Kidney capillary endothelial cell (primary cell): ENCODE measurements at places on chromosomes 4 and X.

DNA sequence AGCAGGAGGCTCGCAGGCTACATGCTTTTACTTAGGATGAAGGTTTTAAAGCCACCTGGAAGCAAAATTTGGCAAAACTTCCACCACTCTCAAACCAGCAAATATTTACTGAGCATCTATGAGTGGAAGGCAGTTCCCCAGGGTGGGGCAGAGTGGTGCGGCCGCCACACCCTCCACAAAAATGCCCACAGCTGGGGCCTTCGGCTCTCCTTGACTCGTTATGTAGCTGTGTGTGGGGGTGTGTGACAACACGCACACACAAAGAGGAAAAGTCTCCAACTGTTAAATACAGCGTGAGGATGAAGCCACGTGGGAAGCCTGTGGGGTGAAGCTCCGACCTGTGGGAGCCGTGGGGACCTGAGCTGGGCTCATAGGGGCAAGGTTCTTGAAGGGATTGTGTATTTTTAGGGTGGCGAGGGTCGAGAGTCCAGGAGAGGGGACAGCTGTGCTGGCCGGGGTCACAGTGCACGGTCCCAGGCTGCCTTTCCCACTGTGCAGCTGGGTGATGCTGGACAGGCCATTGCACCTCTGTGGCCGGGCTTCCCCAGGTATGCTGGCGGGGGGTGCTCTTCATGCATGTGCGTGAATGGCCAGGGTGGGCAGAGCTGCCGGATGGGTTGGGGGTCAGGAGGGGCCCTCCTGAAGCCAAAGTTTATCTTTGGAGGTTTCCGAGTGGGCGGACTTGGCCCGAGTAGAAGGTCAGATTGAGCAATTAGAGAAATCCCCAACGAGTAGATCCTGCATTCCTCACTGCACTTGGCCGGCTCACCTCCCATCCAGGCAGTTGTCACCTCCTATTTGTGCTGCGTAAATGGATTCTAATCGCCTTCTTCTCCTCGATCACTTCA, 25.4 kb downstream of the SORCS2 start:
- DNase-seq, result no peak

DNA sequence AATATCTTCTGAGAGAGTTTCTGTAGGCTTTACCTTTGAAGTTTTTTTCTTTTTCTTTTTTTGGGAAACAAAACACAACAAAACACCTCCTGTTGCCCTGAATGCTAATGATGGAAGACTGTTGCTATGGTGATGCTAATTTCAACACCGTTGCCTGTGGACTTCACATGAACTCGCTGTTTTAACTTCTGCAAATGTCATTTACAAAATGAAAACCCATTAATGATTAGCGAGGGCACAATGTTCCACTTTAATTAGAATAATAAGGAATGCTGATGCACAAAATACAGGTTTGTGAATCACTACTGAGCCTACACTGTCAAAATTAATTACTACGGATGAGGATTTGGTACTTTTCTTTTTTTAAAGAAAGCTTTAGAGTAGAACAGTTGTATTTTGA, 227.1 kb upstream of the FTHL17 start:
- no peak for DNase-seq

DNA sequence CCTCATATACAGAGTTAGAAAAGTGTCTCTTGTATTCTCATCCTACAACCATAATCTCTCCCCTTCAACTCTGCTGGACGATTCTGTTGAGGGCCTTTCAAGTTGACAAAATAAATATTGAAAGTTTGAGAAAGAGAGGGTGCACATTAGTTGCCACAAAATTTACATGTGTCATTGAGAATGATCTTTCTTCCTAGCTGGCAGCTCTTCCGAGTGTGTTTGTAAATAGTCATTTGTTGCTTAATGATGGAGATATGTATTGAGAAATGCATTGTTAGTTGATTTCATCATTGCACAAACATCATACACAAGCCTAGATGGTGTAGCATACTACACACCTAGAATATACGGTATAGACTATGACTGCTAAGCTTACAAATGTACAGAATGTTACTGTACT, 632.8 kb upstream of the AMOT start:
- no peak for DNase-seq

DNA sequence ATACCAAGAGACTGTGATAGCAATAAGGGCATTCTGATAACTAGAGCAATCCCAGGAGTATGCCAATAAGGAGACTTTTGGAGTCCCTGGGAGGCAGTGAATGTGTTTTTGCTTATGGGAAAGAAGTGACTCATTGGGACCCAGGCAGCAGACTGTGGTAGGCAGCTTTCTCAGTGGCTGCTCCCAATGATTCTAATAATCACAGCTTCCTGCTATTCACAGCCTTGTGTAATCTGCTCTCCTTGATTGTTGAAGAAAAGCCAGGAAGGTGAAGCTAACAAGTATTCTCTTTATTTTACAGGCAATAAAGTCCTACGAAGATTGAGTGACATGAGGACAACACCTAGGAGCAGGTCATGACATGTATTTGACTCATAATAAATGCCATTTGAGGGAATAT, 70.3 kb upstream of the DDX60 start:
- peak; percentile 30 for DNase-seq

GRCh38 chr4:149168645-149169044, 647.0 kb downstream of the IQCM start:
- DNase-seq, result no peak

DNA sequence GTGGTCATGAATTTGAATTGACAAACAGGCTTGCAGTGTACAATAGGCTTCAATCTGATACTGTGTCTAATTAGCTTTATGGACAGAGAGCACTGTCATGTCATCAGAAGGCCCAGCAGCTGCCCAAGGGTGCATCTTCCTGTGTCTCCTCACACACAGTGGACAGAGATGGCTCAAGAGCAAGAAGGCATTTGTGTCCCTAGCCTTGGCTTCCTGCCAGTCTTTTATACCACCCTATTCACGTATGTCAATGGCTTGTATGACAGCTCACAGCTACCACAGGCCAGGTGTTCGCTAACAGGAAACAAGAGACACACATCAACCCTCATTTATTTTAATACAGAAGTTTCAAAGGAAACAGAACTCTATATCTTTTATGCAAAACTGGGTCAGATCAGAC, 874.0 kb upstream of the AGA start:
- DNase-seq, result no peak

DNA sequence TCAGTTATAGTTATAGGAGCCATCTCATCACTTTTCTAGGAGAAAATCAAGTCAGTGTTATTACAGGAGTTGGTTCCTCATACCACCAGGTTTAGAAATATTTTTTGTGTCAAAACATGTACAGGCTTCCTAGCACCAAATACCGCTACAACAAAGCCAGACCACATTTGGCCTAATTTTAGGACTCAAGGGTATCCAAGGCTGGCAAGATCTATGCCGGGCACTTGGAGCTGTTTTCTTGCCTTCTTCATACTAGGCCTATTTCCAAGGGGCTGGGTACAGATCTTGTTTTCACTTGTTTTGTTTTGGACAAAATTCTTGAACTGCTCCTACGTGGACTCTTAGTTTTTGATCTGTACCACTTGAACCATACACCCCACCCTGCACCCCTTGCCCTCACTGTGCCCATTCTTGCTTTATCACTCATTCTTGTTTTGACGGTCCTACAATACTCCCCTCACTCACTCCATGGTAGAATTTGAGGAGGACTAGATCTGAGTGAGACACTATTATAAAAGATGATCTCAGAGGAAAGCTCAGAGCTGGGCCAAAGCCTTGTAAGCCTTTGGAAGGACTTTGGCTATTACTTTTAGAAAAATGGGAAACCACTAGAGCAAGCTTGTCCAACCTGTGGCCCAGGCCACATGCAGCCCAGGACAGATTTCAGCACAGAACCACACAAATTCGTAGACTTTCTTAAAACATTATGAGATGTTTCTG, 17.7 kb upstream of the TMEM144 start:
- DNase-seq, result no peak

GRCh38 chr4:16226816-16227461, 668 bp upstream of the TAPT1 start:
- peak; percentile 33 for DNase-seq

GRCh38 chr4:45293335-45293734, 567.0 kb upstream of the GNPDA2 start:
- DNase-seq, result no peak

GRCh38 chrX:111445485-111445884, 33.5 kb upstream of the DCX start:
- peak; percentile 42 for DNase-seq

DNA sequence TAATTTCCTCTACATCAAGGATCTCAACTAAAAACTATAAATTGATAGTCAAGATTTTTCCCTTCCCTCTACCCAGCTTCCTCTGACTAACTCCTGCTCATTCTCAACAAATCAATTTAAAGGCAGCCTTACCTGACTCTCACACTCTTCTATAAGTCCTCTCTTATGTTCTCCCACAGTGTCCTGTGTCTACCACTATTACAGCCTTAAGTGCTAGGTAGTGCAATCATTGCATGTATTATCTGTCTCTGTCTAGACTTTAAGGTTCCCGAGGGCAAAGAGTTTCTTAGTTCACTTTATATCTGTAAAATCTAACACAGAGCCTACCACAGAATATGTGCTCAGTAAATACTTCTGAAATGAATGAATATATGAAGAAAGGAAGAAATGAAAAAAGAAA, 123.7 kb downstream of the BTC start:
- no peak for DNase-seq

DNA sequence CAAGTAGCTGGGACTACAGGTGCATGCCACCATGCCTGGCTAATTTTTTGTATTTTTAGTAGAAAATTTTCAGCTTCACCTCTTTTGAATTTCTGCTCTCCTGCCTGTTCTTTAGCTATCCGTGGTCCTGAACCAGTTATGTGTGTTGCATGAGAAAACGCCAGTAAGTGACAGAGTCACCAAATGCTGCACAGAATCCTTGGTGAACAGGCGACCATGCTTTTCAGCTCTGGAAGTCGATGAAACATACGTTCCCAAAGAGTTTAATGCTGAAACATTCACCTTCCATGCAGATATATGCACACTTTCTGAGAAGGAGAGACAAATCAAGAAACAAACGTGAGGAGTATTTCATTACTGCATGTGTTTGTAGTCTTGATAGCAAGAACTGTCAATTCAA, 13.9 kb downstream of the ALB start:
- no peak for DNase-seq

DNA sequence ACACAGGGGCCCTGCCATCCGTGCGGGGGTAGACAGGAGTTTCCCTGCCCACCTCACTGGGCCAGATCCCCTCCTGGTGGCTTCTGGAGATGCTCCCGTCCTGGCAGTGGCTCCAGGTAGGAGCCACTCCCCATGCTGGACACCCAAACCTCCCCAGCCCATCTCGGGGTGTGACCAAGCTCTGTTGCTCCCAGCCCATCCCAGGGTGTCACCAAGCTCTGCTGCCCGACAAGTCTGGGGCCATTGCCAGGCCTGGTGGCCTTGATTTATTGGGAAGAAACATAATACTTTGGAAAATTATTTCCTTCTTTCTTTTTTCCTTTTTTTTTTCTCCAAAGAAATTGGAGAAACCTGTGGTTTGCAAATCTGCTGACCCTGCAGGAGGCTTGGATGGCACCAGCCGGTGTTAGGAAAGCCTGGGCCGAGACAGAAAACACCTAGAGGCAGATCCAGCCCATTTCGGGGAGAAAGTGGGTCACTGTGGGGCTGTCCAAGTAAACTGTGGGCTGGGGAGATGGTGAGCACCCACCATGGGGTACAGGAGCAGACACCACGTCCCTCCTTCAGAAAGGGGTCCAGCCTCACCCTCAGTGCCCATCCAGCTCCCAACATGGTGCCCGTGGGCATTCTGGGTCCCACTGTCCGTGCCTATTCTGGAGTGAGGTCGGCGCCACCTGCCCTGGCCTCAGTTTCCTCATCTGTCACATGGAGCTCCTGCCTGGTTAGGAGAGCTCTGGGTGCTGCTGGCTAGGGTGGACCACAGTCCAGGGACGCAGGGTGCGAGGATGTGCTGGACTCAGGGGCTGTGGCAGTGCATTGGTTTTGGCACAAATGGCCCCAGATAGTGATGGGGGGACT, 59.4 kb upstream of the ADRA2C start:
- DNase-seq, result no peak

DNA sequence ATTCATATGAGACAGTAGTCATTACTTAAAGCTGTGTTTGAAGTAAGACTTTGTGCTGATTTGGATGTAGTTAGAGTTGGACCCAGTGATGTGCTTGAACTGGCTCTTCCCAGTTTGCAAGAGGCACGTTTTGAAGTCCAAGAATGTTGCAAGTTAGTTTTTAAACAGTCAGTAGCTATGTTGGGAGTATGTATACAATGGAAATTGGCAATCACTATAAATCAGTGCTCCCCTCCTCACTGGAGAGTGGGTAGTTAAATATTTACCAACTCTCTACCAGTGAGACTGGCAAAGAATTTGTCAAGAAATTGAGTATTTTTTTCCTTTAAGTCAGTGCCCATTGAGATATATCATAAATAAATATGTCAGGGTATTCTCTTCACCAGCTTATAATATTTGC, 191.9 kb upstream of the SPRY1 start:
- no peak for DNase-seq

- peak; percentile 5 for DNase-seq
Measured at GRCh38 chr4:90025248-90025647, 101.9 kb upstream of the CCSER1 start.

DNA sequence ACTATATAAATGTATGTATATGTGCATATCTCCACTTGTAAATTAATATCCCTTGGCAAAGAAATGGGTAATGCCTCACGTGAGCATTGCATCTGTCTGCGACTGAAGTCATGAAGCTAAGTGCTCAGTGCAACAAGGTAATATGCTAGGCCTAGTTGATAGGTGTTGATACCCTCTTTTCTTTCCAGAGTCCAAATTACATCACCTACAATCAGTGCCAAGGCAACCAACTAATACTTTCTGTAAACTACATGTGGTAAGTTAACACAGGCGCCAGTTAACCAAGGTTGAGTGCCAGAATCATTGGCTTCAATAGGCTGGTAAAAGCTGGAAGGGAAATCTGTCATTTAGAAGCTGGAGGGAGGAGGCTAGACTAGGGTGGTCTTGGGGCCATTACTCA, 41.1 kb downstream of the GPM6B start:
- no peak for DNase-seq

GRCh38 chr4:154421618-154422017, 70.0 kb downstream of the DCHS2 start:
- no peak for DNase-seq

DNA sequence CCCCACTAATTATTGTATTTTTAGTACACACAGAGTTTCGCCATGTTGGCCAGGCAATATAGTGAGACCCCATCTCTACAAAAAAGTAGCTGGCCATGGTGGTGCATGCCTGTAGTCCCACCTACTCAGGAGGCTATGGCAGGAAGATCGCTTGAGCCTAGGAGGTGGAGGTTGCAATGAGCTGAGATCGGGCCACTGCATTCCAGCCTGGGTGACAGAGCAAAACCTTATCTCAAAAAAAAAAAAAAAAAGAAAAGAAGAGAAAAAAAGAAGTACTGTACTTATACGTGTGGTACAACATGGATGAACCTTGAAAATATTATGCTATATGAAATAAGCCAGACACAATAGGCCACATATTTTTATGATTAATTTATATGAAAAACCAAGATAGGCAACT, 9.9 kb upstream of the WDR45 start:
- no peak for DNase-seq

DNA sequence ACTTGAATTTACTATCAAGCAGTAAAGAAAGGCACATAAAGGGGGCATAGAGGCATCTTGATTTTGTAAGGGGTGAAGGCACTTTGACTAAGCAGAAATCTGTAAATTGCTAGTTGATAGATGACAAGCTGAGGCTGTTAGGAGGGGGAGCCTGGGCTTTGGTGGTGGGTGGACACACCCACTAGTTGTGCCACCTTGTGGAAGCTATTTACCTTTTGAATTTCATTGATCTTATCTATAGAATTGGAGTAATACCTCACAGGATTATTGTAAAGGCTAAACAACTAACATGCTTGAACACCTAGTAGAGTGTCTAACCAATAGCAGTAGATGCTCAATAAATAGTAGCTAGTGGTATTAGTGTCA, 142.8 kb upstream of the KCNIP4 start:
- DNase-seq, result no peak
